ENCODE measurements at places on chromosomes 4 and X.
A peak's percentile ranks its signal among the peaks of the same experiment; 100 is the strongest.

DNA sequence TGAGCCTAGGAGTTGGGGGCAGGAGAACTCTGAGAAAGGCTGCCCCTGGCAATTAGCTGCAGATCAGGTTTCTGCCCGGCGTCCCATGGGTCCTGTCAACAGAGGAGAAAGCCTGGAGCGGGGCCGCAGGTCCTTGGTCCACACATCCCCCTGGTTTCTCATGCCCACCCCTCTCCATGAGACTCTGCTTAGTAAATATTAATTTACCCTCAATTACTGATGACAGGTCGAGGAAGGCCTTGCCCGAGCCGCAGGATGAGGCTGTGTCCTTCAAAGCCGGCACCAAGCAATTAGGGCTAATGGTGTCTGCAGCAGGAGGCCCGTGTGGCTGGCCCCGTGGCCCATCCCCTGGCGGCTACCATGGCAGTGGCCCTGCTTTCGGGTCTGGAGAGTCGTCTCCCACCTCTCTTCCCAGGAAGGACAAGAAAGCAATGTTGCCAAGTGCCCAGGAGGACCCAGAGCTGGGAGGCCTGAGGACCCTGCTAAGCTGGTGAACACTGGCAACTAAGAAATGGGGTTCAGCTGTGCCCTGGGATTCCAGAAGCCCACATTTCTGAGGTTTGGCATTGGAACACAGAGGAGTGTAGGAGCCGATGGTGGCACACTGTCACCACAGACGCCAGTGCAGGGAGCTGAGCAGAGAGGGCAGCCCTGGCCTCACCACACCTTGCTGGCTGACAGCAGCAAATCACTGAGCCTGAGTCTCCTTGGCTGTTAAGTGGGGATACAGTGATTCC lies 114.6 kb downstream of the CPZ start:
- DNase-seq = peak; percentile 70

DNA sequence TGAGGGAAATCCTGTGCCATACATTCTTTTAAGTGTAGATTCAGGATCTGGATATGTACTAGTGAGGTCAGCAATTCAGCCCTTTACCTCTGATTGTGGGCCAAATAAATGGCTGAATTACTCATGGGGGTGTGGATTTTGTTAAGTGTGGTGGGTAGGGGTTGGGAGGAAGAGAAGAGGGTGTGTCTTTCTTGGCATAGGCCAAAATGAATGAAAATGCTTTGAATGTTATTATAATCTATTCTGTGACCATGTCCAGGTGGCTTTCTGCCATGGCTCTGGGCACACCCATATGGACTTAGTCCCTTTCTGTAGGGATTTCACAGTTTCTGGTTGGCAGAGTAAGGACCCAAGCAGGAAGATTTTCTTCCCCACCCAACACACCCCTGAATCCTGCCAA lies 244.3 kb downstream of the CBR4 start:
- DNase-seq = peak; percentile 43

- DNase-seq = no peak
Observed at GRCh38 chrX:72306851-72307645, 1.3 kb upstream of the CITED1 start.

- no peak for DNase-seq
Observed at GRCh38 chr4:1237981-1238675, 10.8 kb downstream of the CTBP1 start.

- no peak for DNase-seq
Observed at GRCh38 chr4:25160714-25161592, 704 bp upstream of the SEPSECS start.

GRCh38 chrX:330726-331150 lies 12.1 kb upstream of the GTPBP6 start:
- no peak for DNase-seq

DNA sequence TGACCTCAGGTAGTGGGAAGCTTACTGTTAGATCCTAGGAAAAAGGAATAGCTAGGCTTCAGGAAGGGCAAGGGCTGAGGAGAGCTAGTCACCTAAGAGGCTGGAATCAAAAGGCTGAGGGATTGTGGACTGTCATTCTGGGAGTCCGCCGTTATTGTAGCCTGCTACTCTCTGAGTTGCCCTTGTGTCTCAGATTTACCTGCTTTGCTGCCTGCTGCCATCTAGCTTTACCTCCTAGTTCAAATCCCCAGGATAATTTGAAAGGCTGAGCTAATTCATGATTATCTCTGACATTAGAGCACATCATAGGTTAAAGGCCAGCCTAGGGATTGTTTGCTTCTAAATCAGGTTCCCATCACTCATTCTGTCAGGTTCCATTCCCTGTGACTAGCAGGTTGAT lies 120.2 kb downstream of the FHIP1A start:
- no peak for DNase-seq

Data from lower leg skin (tissue), 4 donors.